ENCODE measurements at places on chromosomes 3 and 15. TPM values are rescaled to one million over a fixed set of nuclear protein-coding genes. Genes with fewer than 3 reads are reported as not detected.

The CNTN6 gene
- not detected for total RNA-seq

The UCN2 gene
- total RNA-seq, result not detected

The FBXO40 gene
- total RNA-seq, result not detected

The GOLGA6L7 gene
- not detected for total RNA-seq

The CD276 gene
- 5.1 TPM for total RNA-seq
